ENCODE measurements at places on chromosomes 3 and 15. TPM values are rescaled to one million over a fixed set of nuclear protein-coding genes. Genes with fewer than 3 reads are reported as not detected.

DNA sequence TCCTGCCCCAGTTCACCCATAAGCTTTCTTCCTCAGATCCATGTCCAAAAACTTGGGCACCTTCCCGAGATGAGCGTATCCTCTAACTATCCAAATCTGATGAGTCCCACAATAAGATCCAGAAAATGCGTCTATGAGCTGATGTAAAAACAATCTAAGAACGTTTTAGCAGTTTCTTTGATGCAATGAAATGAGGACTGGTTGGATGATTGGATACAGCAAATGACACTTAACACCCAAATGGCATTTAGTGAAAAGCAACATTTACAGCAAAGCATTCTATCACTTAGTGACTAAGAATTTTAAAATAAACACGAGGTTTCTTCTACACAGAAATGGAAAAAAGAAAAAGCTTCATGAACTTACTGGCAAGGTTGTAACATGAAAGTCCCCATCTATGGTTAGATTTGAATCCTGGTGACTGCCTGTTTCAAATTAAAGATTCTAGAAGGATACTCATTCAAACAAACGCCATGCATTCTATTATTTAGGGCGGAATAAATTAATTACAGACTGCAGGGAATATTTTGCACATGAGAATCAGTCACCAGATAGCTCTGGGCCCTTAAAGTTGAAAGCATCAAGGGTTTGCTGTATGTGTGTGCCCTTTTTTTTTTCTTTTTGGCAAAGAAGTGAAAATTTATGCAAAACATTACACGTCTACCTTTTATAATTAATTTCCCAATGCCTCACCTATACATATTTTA is 598.6 kb downstream of the FOXP1 start:
- DNase-seq: no peak

DNA sequence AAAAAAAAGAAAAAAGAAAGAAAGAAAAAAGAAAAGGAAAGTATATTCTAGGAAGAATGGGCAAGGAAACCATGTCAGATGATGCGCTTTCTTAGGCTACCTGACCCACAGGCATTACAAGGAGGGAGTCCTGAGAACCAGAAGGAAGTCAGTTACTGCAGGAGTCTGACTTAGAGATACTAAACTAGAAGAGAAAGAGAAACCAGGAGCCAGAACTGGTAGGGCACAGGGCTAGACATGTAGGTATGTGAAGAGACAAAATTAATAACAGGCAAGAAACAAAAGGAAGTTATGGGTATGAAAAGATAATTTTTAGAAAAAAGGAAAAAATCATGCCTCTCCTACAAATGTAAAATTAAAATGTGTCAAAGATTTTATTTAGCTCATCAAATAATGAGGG is 63.3 kb upstream of the LRRN1 start:
- DNase-seq: no peak

DNA sequence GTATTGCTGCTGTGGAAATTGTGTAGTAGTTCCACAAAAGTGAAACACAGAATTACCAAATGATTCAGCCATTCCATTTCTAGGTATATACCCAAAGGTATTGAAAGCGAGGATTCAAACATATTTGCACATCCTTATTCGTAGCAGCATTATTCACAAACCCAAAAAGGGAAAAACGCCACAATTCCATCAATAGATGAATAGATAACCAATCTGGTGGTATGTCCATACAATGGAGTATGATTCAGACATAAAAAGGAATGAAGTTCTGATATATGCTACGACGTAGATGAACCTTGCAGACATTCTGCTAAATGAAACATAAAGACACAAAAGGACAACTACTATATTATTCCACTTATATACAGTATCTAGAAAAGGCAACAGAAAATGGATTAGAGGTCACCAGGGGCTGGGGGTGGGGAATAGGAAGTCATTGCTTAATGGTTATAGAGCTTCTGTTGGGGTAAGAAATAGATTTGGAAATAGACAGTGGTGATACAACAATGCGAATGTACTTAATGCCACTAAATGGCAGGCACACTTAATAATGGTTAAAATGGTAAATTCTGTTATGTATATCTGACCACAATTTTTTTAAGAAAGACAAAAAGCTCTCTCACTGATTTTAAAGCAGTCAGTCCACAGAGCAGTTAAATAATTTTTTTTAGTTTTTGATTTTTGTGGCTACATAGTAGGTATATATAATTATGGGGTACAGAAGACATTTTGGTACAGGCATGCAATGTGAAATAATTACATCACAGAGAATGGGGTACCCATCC is 51.8 kb upstream of the PSMD6 start:
- no peak for DNase-seq

- no peak for DNase-seq
Measured at GRCh38 chr15:81575436-81576123, 201.6 kb upstream of the TMC3 start.

- DNase-seq: peak; percentile 80
Measured at GRCh38 chr3:188244395-188244861, 90.5 kb downstream of the LPP start.

- DNase-seq: no peak
Measured at GRCh38 chr3:1448443-1448842, 355.6 kb downstream of the CNTN6 start.

DNA sequence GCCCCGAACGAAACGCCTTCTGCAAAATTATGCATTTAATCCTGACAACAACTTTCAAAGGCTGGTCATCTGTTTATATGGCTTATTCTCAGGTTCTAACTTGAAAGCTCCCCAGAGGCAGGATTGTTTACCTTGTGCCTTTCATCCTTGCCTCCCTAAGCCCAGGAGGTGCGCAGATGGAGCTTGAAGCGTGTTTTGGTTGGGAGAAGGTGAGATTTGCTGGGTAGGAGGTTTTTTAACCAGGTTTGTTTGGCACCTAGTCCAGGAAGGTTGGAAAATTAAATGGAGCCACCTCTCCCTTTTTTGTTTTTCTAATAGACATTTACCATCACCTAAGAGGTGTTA is 675 bp downstream of the TSEN2 start:
- no peak for DNase-seq

- no peak for DNase-seq
Measured at GRCh38 chr15:67244971-67245478, 9.4 kb downstream of the AAGAB start.

DNA sequence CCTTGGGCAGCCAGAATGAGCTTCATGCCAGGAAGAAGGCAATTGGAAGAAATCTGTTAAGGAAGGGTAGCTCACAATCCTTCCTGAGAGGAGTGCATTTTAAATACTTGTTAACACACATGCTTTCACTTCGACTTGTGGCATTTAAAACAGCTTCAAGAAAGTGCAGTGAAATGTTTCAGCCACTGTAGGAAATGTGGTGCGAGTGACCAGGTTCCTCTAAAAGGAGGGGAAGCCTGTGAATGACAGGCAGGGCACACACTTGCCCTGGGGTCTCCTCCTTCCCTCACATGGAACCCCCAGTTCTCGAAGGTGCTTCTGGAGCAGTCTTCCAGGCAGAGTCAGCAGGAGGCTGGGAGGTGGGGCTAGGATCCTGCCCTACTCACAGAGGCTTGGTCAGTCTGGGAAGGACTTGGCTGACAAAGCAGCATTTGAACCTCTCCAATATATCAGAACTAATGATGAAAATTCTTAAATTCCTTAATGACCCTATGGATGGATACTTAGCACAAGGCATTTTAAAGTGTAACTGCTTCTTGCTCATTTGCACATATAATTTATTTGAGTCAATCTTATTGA is 358.6 kb downstream of the CHST2 start:
- no peak for DNase-seq

GRCh38 chr3:155704061-155704460 is 40.8 kb downstream of the PLCH1 start:
- no peak for DNase-seq

DNA sequence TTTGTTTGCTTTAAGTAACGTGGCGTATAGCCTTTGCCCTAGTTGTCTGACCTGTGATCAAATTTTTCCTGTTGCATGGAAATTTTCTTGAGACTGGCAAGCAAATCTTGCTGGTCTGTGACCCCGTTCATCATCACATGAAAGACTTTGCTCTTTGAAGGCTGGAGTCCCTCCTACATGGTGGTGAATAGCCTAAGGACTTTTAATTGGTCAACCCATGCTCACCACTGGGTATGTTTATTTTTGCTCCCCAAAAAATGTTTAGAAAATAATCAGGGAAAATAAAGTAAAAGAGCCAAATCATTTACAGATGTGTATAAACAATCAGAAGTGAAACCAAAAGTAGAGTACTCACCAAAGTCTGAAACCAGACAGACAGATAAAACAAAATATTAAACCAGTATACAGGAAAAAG is 1075.3 kb upstream of the ALCAM start:
- DNase-seq: no peak

DNA sequence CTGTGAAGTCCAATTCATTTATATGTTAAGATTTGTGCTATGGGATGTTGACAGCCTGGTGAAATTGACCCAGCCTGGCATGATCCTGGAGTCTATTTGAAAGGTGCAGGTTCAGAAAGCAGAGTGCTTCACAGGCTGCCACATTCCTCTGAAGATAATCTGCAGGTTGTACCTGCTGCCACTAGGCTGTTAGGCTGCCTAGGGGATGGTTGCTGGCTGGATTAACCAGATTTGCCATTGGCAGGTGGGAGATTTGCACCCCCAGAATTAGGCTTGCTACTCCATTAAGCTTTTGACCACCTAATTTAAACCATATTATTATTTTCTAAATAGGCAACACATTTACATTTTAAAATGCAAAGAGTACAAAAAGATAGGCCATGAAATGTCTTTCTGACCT is 85.8 kb upstream of the RASGRP1 start:
- no peak for DNase-seq

- DNase-seq: peak; percentile 66
Measured at GRCh38 chr3:16600780-16601536, 4.3 kb downstream of the DAZL start.

DNA sequence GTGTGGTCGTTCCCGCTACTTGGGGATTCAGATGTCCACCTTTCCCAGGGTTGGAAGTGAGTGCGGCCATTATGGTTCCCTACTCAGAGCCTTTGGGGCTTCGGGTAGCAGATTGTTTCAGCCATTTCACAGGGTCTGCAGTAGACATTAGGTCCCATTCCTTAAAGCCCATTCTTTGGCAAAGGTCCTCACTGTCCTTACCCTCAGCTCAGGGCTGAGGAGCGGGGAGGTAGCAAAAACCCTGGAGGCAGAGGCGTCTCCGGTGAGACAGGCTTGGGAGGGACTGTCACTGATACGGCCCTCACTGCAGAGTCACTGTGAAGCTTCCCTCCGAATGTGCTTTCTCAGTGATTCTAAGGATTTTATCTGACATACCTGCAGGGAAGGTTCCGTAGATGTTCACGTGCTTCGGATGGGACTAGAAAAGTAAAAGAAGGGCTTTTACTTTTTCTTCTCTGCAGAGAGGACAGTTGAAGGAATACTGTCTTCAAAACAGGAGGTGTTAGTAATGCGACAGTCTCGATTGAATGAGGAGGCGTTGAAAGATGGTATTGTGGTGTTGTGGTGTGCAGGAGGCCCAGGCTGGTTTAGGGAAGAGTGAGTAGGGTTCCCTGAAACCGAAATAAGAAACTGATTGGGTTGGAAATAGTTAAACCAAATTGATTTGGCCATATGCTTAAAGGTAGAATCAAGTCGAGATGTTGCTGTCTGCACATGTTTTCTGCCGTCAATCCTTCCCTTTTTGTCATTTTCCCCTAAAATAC is 630 bp downstream of the ATP6V1A start:
- peak; percentile 13 for DNase-seq

- no peak for DNase-seq
Measured at GRCh38 chr3:193673845-193674244, 80.8 kb downstream of the OPA1 start.

DNA sequence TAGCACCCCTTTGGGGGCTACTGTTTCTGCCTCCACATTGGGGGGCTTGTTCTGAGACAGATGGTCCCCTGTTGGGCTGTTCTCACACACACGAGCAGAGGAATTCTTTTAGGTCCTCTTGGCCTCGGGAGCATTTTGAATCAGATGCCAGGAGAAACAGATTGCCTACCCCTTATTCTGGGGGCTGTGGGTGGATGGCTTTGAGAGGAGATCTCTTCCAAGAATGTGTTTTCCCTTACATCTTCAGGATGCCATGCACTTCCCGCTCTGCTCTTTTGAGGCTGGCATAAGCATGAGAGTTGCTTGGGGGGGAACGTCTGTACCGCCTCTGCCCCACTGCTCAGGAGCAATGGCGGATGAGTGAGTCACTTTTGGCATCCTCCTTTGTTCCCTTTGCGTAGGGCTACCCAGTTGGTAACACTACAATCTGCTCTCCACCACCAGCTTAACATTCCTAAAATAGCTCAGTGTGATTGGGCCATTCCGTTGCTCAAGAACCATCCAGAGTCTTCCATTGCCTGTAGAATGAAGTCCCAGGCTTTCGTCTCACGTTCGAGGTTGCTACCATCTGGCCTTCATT is 154.4 kb downstream of the RPLP1 start:
- DNase-seq: no peak

DNA sequence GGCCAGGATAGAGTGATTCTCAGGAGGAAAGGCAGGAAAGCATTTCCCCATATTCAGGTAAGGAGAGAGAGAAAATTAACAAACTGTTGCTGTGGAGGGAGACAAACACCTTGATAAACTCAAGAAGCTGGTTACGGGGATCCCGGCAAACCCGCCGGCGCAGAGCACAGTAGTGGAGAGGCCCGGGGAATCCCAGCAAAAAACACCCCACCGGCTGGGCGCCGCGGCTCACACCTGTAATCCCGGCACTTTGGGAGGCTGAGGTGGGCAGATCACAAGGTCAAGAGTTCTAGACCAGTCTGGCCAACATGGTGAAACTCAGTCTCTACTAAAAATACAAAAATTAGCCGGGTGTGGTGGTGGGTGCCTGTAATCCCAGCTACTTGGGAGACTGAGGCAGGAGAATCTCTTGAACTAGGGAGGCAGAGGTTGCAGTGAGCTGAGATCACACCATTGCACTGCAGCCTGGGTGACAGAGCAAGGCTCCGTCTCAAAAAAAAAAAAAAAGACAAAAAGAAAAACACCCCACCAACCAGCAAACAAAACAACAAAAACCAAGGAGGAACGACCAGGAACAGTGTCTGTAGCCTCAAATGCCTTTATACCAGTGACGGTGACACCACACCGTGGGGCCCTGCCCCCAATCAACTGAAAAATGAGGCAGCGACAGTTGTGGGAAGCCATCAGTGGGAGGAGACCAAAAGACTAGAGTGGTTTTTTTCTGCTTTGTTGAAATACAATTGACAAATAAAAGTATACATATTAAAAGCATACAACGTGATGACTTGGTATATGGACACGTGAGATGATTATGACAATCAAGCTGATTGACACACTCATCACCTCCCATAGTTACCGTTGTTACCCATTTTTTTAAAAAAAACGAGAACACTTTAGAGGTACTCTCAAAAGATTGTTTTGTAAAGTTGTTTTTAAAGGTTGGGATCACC is 40.2 kb upstream of the IDH2 start:
- no peak for DNase-seq

Gene ACOX2
- 2.2 TPM for total RNA-seq

Gene SLC2A2
- total RNA-seq: 0.07 TPM

Gene ARL14
- total RNA-seq: 0.43 TPM

Gene NKTR
- 22.9 TPM for total RNA-seq

Gene TMEM207
- not detected for total RNA-seq

Gene KIF7
- 1.3 TPM for total RNA-seq

All from A172 (cell line).